Activated CD4-positive, alpha-beta memory T cell treated with anti-CD3 and anti-CD28 coated beads for 36 hours (primary cell): ENCODE measurements at places on chromosomes 7 and 10. TPM values are rescaled to one million over a fixed set of nuclear protein-coding genes. Genes with fewer than 3 reads are reported as not detected.

The PAPOLB gene
- not detected for total RNA-seq

The MASTL gene
- total RNA-seq = 50.4 TPM

The AKR1C8 gene
- total RNA-seq = 0.33 TPM

- H3K4me3 ChIP-seq = peak overlapping the region; percentile 1
- peaks cover 19% of the 10 kb centered on the region for H3K4me1 ChIP-seq
- no peaks in the 10 kb centered on the region for H3K27me3 ChIP-seq
- peak overlapping the region; percentile 75 for H3K27ac ChIP-seq
Observed at GRCh38 chr7:47937065-47937687, 11.1 kb downstream of the PKD1L1 start.

DNA sequence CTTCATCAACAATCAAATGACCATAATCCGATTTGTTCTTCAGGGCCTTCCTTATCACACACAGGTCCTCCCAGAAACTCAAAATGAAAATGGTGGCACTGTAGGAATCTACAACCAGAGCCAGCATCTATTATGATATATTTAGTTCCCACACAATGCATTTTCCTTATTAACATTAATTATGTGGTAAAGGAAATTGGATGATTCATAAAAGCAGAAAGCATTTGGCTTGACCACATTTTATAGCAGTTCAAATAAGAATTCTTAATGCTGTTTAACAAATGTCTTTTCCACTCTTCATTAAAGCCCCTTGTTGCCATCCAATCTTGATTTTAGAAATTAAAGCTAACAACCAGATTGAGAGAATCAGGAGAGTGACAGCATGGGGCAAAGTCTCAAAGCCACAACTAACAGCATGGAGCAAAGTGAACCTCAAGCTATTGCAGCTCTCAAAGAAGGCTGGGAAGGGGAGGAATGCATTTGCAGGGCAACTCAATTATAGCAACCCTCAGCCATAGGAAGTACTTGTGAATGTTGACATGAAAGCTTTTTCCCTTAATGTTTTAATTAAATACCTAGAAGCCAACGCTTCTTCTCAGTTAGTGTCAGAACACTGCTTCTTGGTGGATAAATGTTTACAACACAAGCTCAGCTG is 549.1 kb downstream of the NXPH1 start:
- DNase-seq = no peak
- no peaks in the 10 kb centered on the region for H3K4me1 ChIP-seq
- no peak overlapping the region for H3K4me3 ChIP-seq
- no peak overlapping the region for H3K27ac ChIP-seq
- no peaks in the 10 kb centered on the region for H3K36me3 ChIP-seq

DNA sequence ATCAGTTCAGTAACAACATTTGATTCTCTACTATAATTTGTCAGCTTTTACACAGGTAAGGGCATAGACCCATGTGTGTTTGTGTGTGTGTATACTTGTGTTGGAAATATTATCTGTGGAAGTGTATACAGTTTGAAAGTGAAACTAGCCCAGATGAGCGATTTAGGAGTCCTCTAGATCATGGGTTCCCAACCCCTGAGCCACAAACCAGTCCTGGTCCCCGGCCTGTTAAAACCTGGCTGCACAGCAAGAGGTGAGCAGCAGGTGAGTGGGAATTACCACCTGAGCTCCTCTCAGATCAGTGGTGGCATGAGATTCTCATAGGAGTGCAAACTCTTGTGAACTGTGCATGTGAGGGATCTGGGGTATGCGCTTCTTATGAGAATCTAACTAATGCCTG is 1221.5 kb upstream of the SORCS1 start:
- H3K27me3 ChIP-seq = no peaks in the 10 kb centered on the region
- no peaks in the 10 kb centered on the region for H3K4me1 ChIP-seq
- DNase-seq = no peak
- no peaks in the 10 kb centered on the region for H3K36me3 ChIP-seq
- no peak overlapping the region for H3K27ac ChIP-seq
